ENCODE measurements at places on chromosomes 12 and 14.
A peak's percentile ranks its signal among the peaks of the same experiment; 100 is the strongest.

- DNase-seq = peak; percentile 84
Measured at GRCh38 chr14:95319312-95320077, at the start of gene CLMN. TSS of gene CLMN (minus strand) at chr14:95319908. CDS start at chr14:95319792, 116 bp downstream.

DNA sequence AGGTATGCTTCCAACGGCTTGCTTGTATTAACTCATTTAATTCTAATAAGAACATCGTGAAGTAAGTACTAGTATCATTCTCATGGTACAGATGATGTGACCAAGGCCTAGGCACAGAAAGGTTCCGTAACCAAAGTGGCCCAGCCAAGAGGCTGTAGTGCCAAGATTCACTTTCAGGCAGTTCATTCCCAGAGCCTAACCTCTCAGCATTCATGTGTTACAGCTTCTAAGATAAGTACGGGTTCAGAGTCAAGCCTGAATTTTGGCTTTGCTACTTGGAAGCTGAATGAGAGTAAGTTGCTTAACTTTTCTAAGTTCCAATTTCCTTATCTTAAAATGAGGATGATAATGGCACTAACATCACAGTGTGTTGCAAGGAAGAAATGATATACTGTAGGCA lies 379.9 kb downstream of the AEBP2 start:
- no peak for DNase-seq

DNA sequence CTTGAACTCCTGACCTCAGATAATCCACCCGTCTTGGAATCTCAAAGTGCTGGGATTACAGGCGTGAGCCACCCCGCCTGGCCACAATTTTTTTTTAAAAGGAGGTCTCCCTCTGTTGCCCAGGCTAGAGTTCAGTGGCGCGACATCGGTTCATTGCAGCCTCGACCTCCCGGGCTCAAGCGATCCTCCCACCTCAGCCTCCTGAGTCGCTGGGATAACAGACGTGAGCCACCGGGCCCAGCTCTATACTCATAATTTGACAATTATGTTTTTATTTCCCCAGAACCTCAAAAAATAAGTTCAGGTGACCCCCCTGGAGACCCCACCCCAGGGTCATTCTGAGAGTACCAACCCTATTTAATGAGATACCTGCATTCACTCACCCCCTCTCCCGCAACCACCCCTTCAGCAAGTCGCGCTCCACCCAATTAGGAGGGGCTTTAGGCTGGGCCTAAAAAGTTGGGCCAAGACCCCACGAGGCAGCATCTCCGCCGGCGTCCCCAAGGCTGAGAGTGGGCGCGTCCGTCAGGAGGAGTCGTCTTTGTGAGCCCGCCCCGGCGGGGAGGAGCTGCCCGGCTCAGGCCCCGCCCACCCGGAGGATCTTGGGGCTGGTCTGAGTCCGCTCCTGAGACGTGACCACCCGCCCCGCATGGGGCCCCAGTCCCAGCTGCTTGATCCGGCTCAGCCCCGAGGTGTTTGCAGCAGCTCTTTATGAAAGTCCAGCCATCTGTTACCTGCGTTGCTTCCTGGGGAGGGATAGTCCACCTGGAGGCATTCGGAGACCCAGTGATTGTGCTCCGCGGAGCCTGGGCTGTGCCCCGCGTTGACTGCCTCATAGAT lies at the start of gene ANKRD33:
Gene ANKRD33 (plus strand): TSS at position 628 of the 840 bp plus-strand sequence. CDS start 84 bp downstream, at position 712.
- no peak for DNase-seq

DNA sequence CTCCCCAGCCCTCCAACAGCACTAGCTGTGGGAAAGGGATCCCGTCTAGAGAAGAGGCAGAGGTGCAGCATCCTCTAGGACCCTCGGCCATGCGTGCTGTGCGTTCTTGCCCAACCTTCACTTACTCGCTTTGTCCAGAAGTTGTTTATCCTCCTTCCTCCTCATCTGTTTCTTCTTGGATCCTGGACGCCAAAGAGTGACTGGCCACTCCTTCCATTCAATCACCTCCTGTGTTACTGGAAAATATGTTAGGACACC lies 140.5 kb downstream of the ZFP36L1 start:
- no peak for DNase-seq

DNA sequence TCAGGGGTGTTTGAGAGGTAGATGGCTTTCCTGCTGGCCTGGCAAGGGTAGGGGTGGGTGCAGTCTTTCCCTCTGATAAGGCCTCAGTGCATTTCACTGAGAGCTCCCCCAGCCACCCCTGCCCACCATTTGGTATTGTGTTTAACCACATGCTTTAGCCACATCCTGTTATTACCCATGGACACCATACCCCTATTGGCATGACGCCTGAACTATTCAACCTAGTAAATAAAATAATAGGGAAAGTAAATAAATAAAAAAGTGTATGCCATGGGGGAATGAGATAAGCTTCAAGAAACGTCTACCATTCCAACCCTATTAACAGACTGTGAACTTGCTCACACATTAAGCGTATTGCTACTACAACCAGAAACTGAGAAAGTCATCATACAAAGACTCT lies 7.6 kb upstream of the LGR5 start:
- no peak for DNase-seq

GRCh38 chr12:25979563-25979962 lies 21.1 kb downstream of the RASSF8 start:
- no peak for DNase-seq

Data from GM13977 (cell line).